ENCODE measurements at places on chromosomes 12 and 14.

DNA sequence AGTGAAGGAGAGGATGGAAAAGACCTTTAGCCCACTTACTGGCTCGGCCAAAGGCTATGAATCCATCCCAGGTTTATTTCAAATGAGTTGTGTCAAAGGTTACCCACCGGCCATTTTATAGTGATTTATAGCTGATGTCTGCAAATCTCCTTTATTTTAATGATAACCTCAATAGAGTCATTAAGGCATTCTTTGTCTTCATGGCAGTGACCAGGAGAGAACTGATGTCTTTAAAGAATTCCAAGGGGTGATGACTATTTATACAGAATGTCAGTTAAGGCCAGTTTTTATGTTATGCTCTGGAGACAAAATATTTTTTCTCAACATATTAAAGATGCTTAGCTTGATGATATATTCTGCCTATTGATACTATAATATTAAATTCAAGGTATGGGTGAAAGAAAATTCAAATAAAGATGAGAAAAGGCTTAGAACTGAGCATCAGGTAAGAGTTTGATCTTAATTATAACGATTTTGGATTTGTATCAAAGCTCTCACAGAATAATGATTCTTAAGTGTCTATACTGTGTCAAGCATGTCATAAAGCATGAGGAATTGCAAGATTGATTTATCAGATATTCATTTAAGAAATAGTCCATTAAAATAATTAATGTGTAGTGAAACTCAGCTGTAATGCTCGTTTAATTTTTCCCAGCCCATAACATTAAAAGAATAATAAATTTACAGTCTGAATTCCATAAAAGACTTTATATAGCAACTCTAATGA, 361.5 kb downstream of the SOX5 start:
- DNase-seq = no peak

DNA sequence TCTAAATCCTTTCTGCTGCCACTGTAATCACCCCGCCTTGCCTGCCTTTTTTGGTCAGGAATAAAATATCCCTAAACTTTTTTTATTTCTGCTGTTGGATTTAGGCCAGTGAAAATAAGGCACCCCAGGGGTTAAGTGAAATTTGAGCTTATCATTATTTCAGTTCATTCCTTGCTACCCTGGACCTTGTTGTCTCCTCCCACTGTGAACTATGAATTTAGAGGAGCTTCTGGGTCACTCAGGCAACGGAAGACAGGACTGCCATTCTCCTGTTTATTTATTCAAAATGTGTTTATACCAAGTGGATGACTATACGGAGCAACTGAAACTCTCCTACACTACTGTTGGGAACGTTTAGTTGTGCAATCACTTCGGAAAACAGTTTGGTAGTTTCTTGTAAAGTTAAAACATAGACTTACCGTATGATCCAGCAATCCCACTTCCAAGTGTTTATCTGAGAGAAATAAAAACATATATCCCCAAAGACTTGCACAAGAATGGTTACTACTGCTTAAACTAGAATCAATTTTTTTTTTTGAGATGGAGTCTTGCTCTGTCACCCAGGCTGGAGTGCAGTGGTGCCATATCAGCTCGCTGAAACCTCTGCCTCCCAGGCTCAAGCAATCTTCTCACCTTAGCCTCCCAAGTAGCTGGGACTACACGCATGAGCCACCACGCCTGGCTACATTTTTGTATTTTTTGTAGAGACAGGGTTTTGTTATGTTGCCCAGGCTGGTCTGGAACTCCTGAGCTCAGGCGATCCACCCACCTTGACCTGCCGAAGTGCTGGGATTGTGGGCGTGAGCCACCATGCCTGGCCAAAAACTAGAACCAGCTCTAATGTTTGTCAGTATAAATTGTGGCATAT, 2.3 kb upstream of the TRAFD1 start:
- DNase-seq = no peak

DNA sequence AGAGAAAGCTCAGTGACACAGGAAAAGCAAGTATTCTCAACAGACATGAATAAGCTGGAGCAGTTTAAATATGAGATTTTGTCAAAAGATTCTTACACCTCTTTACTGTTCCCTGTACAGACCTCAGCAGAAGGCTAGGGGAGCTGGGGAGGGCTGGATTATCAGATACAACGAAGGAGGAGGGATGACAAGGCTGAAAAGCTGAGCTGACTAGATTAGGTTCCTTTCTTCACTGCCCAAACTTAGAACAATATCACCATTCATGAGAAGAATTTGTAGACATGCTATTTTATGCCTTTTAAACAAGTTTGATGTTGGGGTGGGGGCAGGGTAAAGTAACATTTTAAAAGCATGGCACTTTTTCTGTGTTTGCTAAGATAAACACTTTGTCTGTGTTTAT, 611.1 kb downstream of the AACS start:
- no peak for DNase-seq

GRCh38 chr12:7369274-7369729, 65.4 kb downstream of the ACSM4 start:
- peak; percentile 81 for DNase-seq

GRCh38 chr12:29499235-29499634, 1.7 kb upstream of the OVCH1 start:
- no peak for DNase-seq

DNA sequence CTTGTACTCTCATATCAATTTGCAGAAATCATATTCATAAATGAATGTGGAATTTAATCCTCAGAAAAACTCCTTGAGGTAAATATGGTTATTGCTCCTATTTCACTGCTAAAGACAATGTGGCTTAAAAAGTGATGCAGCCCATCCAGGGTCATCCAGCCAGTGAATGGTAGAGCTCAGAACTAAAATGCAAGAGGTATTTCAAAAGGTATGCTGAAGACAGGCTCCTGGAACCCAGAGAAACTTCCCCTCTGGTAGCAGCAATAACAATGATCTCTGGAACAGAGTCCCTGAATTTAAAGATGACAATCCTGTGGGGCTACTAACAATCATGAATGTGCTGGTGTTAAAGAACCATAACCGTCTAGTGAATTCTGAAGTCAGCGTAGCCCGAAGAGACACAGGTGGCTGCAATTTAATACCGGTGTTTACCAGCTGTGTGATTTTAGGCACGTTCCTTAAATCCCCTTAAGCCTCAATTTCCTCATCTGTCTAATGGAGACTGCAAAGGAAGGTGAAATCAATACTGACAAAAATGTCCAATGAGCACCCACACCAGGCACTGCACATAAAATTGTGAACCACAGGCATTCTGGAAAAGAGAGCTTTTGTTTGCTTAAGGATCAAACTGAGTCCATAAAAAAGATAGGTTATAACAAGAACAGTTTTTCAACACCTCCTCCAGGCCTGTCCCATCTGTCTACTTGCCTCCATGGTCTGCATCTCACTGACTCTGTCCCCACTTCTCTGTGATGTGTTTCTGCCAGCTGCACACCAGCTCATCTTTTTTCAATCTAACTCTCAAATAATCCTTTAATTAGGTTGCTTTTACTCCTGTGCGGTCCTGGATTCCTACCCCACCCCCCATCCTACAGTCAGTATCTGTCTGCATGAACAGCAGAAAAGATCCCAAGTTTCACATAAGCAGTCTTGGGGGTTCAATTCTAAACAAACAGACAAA, 10.5 kb downstream of the TM7SF3 start:
- DNase-seq = no peak

GRCh38 chr14:38405851-38406635, 150.2 kb upstream of the CLEC14A start:
- no peak for DNase-seq

GRCh38 chr14:68548194-68549076, 244.4 kb downstream of the ZFP36L1 start:
- DNase-seq = peak; percentile 82

GRCh38 chr14:99572173-99572999, 31.6 kb downstream of the CCDC85C start:
- DNase-seq = no peak

- DNase-seq = no peak
These were observed 161.5 kb downstream of the RPS29 start for GRCh38 chr14:49424436-49425331.

- DNase-seq = no peak
These were observed 44.1 kb downstream of the FAM222A start for GRCh38 chr12:109757671-109758265.

GRCh38 chr14:77265561-77266335, 5.3 kb downstream of the NGB start:
- no peak for DNase-seq

All from HCT116 (cell line).